ENCODE measurements at places on chromosomes 11 and 22. TPM values are rescaled to one million over a fixed set of nuclear protein-coding genes. Genes with fewer than 3 reads are reported as not detected.

DNA sequence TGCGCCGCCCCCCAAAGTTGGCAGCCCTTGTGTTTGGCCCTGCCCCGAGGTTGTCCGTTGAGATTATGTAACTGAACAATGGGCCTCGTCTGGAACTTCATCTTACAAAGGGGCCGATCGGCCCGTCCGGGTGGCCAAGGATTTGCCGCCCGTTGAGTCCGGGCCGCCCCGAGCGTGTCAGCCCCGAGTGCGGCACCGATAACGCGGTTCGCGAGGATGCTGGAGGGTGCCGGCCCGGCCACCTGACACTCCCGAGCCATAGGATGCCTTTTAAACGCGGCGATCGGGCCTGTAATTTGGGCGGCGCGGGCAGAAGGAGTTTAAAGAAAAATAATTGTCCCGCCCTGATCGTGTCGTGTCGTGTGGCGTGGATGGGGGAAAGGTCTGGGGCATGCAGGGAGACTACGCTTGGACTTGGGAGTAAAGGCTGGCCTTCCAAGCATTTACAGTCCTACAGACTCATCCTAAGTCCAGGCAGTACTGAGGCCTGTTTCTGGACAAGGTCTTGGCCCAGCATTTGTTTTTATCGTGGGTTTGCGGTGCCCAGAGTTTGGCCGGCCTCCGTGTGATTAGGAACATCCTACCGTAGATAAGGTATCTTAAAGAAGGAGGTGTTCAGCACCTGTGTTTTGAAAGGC is 1.3 kb downstream of the WEE1 start:
- peaks cover 40% of the 10 kb centered on the region for H3K36me3 ChIP-seq
- peak overlapping the region; percentile 83 for H3K27ac ChIP-seq
- no peak for DNase-seq
- peak overlapping the region; percentile 93 for H3K4me3 ChIP-seq

- no peaks in the 10 kb centered on the region for H3K4me1 ChIP-seq
- H3K27ac ChIP-seq, result no peak overlapping the region
- no peak overlapping the region for H3K4me3 ChIP-seq
These were observed 17.5 kb upstream of the GAL start for GRCh38 chr11:68666849-68667248.

DNA sequence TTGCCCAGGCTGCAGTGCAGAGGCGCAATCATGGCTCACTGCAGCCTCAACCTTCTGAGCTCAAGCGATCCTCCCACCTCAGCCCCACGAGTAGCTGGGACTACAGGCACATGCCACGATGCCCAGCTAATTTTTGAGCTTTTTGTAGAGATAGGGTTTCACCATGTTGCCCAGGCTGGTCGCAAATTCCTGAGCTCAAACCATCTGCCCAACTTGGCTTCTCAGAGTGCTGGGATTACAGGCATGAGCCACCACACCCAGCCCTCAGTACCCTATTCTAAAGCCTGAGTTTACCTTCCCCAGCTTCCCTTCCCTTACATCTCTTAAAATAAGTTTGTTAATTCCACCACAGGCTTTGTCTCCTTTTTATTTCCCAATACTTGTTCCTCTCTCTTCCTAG is 59.1 kb downstream of the AMBRA1 start:
- H3K36me3 ChIP-seq, result peaks cover 3% of the 10 kb centered on the region
- no peak overlapping the region for H3K4me3 ChIP-seq
- no peaks in the 10 kb centered on the region for H3K27me3 ChIP-seq
- H3K27ac ChIP-seq, result no peak overlapping the region

GRCh38 chr11:5663511-5663910 is 21.4 kb downstream of the TRIM5 start:
- no peak for DNase-seq
- no peak overlapping the region for H3K4me3 ChIP-seq
- no peak overlapping the region for H3K27ac ChIP-seq
- peaks cover 18% of the 10 kb centered on the region for H3K36me3 ChIP-seq
- H3K4me1 ChIP-seq, result no peaks in the 10 kb centered on the region
- H3K27me3 ChIP-seq, result no peaks in the 10 kb centered on the region

GRCh38 chr11:120940160-120940848 is 83.6 kb upstream of the TBCEL start:
- H3K4me3 ChIP-seq, result no peak overlapping the region
- H3K36me3 ChIP-seq, result peaks cover 2% of the 10 kb centered on the region
- H3K27ac ChIP-seq, result no peak overlapping the region
- no peaks in the 10 kb centered on the region for H3K4me1 ChIP-seq
- no peaks in the 10 kb centered on the region for H3K27me3 ChIP-seq
- no peak for DNase-seq

GRCh38 chr11:17412488-17413180 is 24.2 kb upstream of the KCNJ11 start:
- H3K36me3 ChIP-seq, result peaks cover 1% of the 10 kb centered on the region
- peaks cover 14% of the 10 kb centered on the region for H3K27me3 ChIP-seq
- peaks cover 24% of the 10 kb centered on the region for H3K4me1 ChIP-seq
- no peak overlapping the region for H3K27ac ChIP-seq

DNA sequence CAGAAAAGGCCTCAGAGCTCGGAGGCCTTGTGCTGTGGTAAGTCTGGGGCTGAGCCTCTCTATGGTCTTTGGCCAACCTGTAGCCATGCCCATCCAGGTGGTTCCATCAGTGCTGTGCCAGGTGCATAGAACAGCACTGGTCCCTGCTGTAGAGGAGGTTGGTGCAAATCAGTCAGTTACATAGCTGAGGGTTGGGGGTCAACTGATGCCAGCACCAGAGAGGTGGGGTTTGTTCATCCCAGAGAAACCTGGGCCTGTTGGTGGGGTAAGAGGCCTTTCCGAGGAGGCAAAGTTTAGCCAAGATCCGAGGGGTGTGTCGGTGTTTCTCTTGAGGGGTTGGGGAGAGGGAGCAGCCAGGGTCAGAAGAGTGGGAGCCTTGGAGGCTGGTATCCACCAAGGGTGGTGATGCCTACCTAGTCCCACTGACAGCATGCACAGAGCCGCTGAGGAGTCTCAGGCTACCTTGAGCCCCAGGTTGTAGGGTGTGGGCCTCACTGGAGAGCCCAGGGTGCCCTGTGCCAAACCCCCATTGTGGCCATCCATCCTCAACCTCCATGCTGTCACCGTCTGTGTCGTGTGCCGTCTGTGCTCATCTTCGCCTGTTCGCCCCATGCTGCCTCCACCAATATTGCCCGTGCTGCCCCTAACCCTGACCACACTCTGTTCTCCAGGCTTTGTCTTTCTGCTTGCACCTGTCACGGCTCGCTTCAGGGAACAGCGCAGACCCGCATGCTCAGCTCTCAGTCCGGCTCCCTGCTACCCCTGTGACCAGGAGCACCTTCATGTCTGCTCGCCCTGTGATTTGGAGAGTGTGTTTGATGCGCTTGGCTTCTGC is 78.7 kb upstream of the SUSD2 start:
- H3K27ac ChIP-seq, result no peak overlapping the region
- no peak for DNase-seq
- H3K27me3 ChIP-seq, result no peaks in the 10 kb centered on the region
- H3K4me3 ChIP-seq, result no peak overlapping the region
- peaks cover 38% of the 10 kb centered on the region for H3K4me1 ChIP-seq

DNA sequence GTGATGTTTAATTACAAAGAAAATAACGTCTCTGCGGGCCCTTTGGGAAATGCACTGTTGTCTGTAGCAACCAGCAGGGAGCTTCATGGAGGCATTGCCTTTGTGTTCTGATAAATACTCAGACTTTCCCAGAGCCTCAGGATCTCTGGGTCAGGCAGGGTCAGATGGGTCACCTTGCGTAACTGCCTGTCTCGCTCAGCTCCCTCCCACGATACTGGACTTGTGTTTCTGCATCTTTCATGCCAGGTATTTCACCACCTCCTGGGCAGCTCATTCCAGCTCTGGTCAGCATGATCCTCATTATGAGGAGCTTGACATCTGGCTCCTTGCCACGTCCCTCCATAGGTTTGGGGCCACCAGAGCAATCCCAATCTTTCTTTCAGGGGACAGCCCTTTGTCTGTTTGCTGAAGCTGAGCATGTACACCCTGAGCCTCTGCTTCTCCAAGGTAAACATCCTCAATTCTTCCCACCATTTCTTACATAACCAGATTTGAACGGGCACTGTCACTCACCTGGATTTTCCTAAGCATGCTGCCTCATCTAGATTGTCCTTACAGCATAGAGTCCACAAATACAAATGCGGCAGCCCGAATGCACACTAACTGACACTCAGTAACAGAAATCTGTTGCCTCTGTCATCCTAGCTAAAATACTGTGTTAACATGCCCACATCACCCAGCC is 162.3 kb downstream of the LARGE1 start:
- H3K27me3 ChIP-seq, result no peaks in the 10 kb centered on the region
- no peak overlapping the region for H3K27ac ChIP-seq
- no peaks in the 10 kb centered on the region for H3K4me1 ChIP-seq
- no peaks in the 10 kb centered on the region for H3K36me3 ChIP-seq
- no peak for DNase-seq

GRCh38 chr11:131584785-131585592 is 214.6 kb downstream of the NTM start:
- H3K4me1 ChIP-seq, result no peaks in the 10 kb centered on the region
- DNase-seq, result no peak
- H3K27me3 ChIP-seq, result no peaks in the 10 kb centered on the region
- no peak overlapping the region for H3K4me3 ChIP-seq
- H3K27ac ChIP-seq, result no peak overlapping the region

GRCh38 chr11:79045800-79046304 is 395.0 kb downstream of the TENM4 start:
- H3K27me3 ChIP-seq, result no peaks in the 10 kb centered on the region
- no peak for DNase-seq
- no peak overlapping the region for H3K27ac ChIP-seq
- H3K4me3 ChIP-seq, result no peak overlapping the region
- H3K4me1 ChIP-seq, result no peaks in the 10 kb centered on the region

DNA sequence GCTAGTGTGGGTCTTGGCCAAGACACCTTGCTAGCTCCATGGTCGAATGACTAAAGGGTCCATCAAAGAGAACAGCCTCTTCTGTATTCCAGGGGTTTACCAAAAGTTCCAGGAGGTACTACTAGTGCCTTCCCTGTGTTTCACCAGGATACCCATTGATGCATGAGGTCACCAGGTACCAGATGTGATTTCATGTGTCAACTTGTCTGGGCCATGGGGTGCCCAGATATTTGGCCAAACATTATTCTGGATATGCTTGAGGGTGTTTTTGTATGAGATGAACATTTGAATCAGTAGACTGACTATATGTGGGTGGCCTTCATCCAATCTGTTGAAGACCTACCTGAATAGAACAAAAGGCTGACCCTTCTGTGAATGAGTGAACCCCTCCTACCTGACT is 92.8 kb downstream of the GALNT18 start:
- H3K4me3 ChIP-seq, result no peak overlapping the region
- H3K27ac ChIP-seq, result no peak overlapping the region
- H3K36me3 ChIP-seq, result no peaks in the 10 kb centered on the region
- no peak for DNase-seq

- no peak for DNase-seq
- H3K36me3 ChIP-seq, result no peaks in the 10 kb centered on the region
- no peak overlapping the region for H3K4me3 ChIP-seq
- H3K27me3 ChIP-seq, result peaks cover 7% of the 10 kb centered on the region
- no peaks in the 10 kb centered on the region for H3K4me1 ChIP-seq
These were observed 101.4 kb upstream of the ZC3H12C start for GRCh38 chr11:109991835-109992234.

DNA sequence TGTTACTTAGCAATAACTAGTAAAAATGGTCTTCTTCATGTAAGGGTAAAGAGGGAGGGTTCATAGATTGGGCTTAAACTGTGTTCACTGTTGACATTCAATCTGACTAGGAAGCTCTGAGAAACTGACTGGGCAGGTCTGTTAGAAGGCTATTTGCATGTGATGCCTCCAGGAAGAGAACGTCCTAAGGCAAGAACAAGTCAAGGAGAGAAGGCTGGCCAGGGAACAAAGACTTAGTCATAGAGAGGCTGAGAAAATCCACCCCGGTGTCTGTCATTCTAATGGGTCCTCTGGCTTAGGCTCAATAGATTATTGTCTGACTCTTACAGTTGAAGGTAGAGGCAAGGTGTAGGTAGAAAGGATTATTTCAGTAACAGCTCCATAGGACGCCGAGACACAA is 50.3 kb upstream of the CD44 start:
- H3K27me3 ChIP-seq, result no peaks in the 10 kb centered on the region
- H3K4me3 ChIP-seq, result no peak overlapping the region
- peaks cover 5% of the 10 kb centered on the region for H3K36me3 ChIP-seq
- peaks cover 40% of the 10 kb centered on the region for H3K4me1 ChIP-seq
- H3K27ac ChIP-seq, result no peak overlapping the region
- no peak for DNase-seq

DNA sequence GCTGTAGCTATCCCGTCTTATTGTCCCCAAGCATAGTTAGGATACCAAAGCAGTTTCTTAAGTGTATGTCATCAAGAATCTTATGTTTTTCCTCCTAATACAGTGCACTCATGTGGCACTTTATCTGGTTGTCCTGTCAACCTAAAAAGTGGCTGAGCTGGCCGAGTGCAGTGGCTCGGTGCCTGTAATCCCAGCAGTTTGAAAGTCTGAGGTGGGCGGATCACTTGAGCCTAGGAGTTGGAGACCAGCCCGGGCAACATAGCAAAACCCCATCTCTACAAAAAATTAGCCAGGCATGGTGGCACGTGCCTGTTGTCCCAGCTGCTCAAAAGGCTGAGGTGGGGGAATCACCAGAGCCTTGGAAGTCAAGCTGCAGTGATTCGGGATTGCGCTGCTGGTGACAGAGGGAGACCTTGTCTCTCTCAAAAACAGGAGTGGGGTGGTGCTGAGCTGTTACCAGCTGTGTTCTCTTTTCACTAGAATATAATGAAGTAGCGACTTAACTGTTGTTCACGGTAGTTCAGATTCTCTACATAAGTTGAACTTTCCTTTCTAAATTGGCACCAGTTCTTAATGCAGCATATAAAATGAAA is 48.1 kb downstream of the EP300 start:
- H3K27me3 ChIP-seq, result no peaks in the 10 kb centered on the region
- no peaks in the 10 kb centered on the region for H3K4me1 ChIP-seq
- H3K27ac ChIP-seq, result no peak overlapping the region
- no peak for DNase-seq

- peak; percentile 86 for DNase-seq
- peaks cover 28% of the 10 kb centered on the region for H3K36me3 ChIP-seq
These were observed 60.4 kb upstream of the CD5 start for GRCh38 chr11:61041755-61042518.

ISX gene
- not detected for total RNA-seq

RAB3IL1 gene
- total RNA-seq, result 0.24 TPM

RELT gene
- 37.6 TPM for total RNA-seq

MYRF gene
- 0.78 TPM for total RNA-seq

RPS13 gene
- total RNA-seq, result 1,187 TPM

RANBP1 gene
- 524 TPM for total RNA-seq

ANKK1 gene
- total RNA-seq, result not detected

NARS2 gene
- 38.2 TPM for total RNA-seq

All from activated T-helper 1 cell treated with anti-CD3 and anti-CD28 coated beads, Interleukin-12 subunit alpha, Interleukin-12 subunit beta, Interleukin-2, Interleukin-4 antibody, amounts not matched to agents 30 ng/mL and 10 ng/mL and 1 ng/mL, durations not matched to agents 14 hours and 24 hours and 36 hours (primary cell).